ENCODE measurements at places on chromosomes 13 and 19.
A peak's percentile ranks its signal among the peaks of the same experiment; 100 is the strongest.

DNA sequence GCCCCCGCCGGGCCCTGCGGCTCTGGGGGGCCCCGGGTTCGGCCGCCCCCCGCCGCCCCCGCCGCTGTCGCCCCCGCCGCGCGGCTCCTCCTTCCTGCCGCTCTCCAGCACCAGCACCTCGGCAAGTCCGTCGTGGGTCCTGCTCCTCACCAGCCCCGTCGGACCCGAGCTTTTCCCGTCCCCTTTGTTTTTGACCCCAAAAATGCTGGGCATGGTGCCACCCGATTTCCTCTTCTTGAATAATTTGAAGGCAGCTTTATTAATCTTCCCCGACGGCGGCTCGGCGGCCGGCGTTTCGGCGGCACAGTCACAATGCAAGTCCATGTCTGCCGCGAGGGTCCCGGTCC lies 945 bp downstream of the AMER2 start:
- H3K27me3 ChIP-seq, result peaks cover 65% of the 10 kb centered on the region
- H3K4me1 ChIP-seq, result peaks cover 4% of the 10 kb centered on the region
- H3K36me3 ChIP-seq, result no peaks in the 10 kb centered on the region
- no peak for DNase-seq
- H3K4me3 ChIP-seq, result peak overlapping the region; percentile 28

DNA sequence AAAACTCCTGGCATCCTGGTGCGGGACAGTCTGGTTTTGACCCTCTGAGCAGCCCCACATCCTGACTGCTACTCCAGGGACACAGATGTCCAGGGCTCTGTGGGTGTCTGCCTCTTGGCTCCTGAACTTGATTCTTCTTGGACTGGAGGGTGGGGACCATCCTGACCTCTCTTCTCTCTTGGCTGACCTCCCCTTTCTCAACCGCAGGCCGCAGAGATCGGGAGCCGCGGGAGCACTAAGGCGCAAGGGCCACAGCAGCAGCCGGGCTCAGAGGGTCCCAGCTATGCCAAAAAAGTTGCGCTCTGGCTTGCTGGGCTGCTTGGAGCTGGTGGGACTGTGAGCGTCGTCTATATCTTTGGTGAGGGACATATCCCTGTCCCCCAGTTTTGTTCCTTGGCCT lies 1.0 kb downstream of the TIMM50 start:
- peaks cover 16% of the 10 kb centered on the region for H3K4me1 ChIP-seq
- H3K4me3 ChIP-seq, result no peak overlapping the region
- peaks cover 14% of the 10 kb centered on the region for H3K36me3 ChIP-seq
- no peak overlapping the region for H3K27ac ChIP-seq
- no peak for DNase-seq

DNA sequence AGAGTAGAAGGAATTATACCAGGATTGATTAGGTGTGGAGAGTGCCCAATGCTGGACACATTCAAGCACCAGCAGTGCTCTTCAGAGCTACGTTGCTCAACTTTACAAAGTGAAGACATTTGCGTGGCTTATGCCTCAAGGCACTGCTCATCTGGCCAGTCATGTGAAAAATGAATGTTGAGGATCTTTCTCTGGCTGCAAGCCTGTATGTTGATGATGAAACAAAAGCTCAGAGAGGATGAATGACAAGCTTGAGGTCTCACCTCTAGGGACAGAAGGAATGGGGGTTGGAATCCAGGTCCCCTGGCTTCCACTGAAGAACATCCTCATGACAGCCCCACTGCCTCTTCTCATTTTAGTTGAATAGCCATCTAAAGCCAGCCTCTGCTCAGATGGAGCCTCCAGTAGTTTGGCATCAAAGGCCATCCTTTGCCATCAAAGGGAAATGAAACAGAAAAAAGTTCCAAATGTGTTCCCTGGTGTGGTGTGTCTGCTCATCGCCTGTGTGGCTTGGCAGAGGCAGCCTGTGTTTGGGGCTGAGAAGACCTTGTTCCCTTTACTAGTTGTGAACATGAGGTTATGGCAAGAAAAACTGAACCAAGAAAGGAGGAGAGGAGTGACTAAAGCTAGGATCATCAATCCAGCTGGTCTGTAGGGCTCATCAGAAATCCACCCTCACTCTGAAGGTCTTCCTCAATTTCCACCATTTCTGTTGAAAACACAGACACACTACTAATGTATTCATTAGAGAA lies 114.0 kb upstream of the KL start:
- H3K4me1 ChIP-seq, result no peaks in the 10 kb centered on the region
- H3K27ac ChIP-seq, result no peak overlapping the region
- H3K27me3 ChIP-seq, result no peaks in the 10 kb centered on the region
- DNase-seq, result no peak
- no peak overlapping the region for H3K4me3 ChIP-seq

GRCh38 chr13:63942372-63942771 lies 2526.7 kb upstream of the PCDH20 start:
- H3K4me3 ChIP-seq, result no peak overlapping the region
- H3K27ac ChIP-seq, result no peak overlapping the region
- DNase-seq, result no peak
- H3K27me3 ChIP-seq, result no peaks in the 10 kb centered on the region

GRCh38 chr13:48489666-48490065 lies 43.2 kb downstream of the RCBTB2 start:
- H3K4me1 ChIP-seq, result peaks cover 33% of the 10 kb centered on the region
- no peak overlapping the region for H3K27ac ChIP-seq
- DNase-seq, result no peak
- H3K4me3 ChIP-seq, result no peak overlapping the region
- H3K27me3 ChIP-seq, result no peaks in the 10 kb centered on the region
- peaks cover 5% of the 10 kb centered on the region for H3K36me3 ChIP-seq

DNA sequence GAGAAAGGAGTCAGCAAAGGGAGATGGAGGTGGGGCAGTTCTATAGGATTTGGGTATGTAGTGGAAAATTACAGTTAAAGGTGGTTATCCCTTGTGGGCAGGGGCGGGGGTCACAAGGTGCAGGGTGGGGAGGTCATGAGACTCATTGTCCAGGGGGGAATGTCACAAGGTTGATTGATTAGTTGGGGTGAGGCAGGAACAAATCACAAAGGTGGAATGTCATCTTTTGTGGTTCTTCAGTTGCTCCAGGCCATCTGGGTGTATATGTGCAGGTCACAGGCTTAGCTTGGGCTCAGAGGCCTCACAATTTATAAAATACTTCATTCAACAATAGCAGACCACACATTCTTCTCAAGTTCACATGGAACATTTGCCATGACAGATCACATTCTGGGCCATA lies 109.6 kb downstream of the ATP11A start:
- no peak overlapping the region for H3K27ac ChIP-seq
- no peak overlapping the region for H3K4me3 ChIP-seq
- H3K4me1 ChIP-seq, result no peaks in the 10 kb centered on the region
- H3K36me3 ChIP-seq, result no peaks in the 10 kb centered on the region
- no peak for DNase-seq
- H3K27me3 ChIP-seq, result no peaks in the 10 kb centered on the region

DNA sequence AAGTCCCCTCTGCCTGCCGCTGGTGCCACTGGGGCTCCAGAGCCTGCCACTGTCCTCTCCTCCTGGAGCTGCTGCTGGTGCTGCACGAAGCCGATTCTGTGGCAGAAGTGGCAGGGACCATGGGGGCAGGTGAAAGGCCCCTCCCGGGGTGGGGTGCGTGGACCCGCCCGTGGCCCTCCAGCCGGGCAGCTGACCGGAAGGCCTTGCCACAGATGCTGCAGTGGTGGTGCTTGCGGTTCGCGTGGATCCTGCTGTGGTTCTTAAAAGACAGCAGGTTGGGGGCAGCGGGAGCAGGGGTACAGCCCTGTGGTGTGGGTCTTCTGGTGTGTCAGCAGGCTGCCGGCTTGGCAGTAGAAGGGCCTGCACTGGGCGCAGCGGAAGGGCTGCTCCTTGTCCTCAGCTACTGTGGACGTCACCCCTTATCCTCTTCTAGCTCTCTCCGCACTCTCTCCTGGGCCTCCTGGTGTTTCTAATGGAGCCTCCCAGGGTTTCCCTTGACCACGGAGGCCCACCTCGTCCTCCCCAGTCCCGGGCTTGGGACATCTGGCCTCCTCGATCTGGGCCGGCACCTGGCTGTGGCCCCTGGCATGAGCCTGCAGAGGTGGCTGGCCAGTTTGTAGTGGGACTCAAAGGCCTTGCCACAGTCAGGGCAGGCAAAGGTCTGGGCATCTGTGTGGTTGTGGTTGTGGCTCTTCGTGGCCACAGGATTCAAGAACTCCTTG lies 380.4 kb downstream of the OLFM4 start:
- no peak for DNase-seq
- no peaks in the 10 kb centered on the region for H3K4me1 ChIP-seq
- H3K27me3 ChIP-seq, result no peaks in the 10 kb centered on the region

DNA sequence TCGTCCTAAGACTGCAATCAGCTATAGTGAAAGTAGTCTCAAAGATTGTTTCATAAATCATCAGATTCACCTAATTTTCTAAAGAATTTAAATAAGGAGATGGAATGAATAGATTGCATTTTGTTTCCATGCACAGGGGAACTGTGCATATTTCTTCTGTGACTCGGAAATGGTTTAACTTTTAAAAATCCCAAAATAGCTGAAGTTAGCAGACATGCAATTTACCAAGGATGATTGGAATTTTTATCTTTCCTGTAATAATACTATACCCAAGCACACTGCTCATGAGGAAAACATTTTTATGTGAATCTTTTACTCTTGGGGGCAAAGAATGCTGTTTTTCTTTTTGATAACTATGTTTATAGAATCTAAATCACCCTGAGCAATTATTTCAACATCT lies 15.0 kb upstream of the LMO7 start:
- H3K27ac ChIP-seq, result no peak overlapping the region
- H3K4me1 ChIP-seq, result no peaks in the 10 kb centered on the region
- peaks cover 2% of the 10 kb centered on the region for H3K36me3 ChIP-seq
- no peak overlapping the region for H3K4me3 ChIP-seq

GRCh38 chr19:53894707-53895106 lies 12.7 kb downstream of the PRKCG start:
- no peaks in the 10 kb centered on the region for H3K36me3 ChIP-seq
- H3K27me3 ChIP-seq, result peaks cover 6% of the 10 kb centered on the region
- peaks cover under 1% of the 10 kb centered on the region for H3K4me1 ChIP-seq
- H3K4me3 ChIP-seq, result no peak overlapping the region
- DNase-seq, result no peak

DNA sequence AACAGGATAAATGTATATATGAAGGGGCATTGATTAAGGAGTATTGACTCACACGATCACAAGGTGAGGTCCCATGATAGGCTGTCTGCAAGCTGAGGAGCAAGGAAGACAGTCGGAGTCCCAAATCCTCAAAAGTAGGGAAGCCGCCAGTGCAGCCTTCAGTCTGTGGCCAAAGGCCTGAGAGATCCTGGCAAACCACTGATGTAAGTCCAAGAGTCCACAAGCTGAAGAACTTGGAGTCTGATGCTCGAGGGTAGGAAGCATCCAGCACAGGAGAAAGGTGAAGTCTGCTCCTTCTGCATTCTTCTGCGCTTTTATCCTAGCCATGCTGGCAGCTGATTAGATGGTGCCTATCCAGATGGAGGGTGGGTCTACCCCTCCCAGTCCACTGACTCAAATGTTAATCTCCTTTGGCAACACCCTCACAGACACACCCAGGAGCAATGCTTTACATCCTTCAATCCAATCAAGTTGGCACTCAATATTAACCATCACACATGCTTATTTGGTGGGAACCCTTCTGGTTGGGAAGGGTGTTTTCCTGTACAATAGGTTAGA lies 55.1 kb downstream of the SLAIN1 start:
- no peak overlapping the region for H3K4me3 ChIP-seq
- H3K36me3 ChIP-seq, result peaks cover 2% of the 10 kb centered on the region
- H3K4me1 ChIP-seq, result peaks cover 3% of the 10 kb centered on the region
- H3K27me3 ChIP-seq, result no peaks in the 10 kb centered on the region
- no peak for DNase-seq

- H3K4me3 ChIP-seq, result no peak overlapping the region
- DNase-seq, result no peak
- H3K36me3 ChIP-seq, result no peaks in the 10 kb centered on the region
- H3K27me3 ChIP-seq, result no peaks in the 10 kb centered on the region
- no peaks in the 10 kb centered on the region for H3K4me1 ChIP-seq
Observed at GRCh38 chr19:56332695-56333094, 18.1 kb upstream of the ZSCAN5A start.

DNA sequence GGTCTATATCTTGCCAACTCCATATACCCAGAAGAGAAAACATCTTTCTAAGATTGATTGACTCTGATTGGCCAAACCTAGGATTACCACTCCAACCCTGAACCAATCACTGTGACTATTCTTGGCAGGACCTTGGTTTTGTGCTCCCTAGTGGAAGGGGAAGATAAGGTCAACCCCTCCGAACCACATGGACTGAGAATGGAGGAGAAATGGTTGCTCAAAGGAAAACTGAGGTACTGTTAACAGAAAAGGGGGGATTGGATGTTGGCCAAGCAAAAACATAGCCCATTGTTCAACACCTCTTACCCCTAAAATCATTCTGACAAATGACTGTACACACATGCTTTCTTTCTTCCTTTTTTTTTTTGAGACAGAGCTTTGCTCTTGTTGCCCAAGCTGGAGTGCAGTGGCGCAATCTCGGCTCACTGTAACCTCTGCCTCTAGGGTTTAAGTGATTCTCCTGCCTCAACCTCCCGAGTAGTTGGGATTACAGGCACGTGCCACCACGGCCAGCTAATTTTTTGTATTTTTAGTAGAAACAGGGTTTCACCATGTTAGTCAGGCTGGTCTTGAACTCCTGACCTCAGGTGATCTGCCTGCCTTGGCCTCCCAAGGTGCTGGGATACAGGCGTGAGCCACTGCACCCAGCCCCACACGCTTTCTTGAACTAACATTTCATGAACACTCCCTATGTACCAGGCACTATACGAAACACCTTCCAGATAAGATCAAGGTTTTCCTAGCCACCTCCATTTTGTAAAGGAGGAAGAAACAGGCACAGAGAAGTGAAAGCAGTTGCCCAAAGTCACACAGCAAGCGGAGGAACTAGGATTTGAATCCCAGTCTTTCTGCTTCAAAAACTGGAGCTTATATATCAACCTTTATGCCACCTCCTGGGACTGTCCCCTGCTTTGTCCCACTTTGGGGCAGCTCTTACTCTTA lies 6.5 kb downstream of the MEIOSIN start:
- H3K4me1 ChIP-seq, result no peaks in the 10 kb centered on the region
- no peak overlapping the region for H3K27ac ChIP-seq
- peaks cover 9% of the 10 kb centered on the region for H3K27me3 ChIP-seq

DNA sequence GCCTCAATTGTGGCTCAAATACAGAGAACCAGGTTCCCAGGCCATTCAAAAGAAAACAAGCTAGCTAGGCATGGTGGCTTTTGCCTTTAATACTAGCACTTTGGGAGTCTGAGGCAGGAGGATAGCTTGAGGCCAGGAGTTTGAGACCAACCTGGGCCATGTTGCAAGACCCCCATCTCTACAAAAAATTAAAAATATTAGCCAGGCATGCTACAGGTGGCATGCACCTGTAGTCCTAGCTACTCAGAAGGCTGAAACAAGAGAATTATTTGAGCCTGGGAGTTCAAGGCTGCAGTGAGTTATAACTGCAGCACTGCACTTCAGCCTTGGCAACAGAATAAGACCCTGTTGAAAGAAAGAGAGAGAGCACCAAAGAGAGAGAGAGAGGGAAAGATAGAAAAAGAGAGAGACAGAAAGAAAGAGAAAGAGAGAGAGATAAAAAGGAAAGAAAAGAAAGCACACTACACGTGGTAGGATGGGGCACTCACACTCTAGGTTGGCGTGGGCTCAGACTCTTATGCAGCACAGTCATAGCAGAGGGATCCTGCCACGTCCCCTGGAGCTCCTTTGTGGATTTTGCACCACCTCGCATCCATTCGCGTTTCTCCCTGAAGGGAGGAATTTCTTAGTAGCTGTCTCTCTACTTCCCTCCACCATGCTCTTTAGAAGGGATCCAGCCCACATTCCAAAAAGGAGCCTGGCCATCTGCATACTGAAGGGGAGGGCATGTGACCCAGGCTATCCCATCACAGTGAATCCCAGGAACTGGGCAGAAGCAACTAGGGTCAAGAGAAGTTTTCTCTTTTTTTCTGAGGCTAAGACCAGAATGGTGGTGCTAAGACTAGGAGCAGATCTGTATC lies 789.9 kb downstream of the UQCRFS1 start:
- no peak overlapping the region for H3K4me3 ChIP-seq
- H3K27me3 ChIP-seq, result no peaks in the 10 kb centered on the region
- no peak overlapping the region for H3K27ac ChIP-seq
- H3K36me3 ChIP-seq, result no peaks in the 10 kb centered on the region
- no peak for DNase-seq

All from thymus (tissue), 14 donors.